Camera-type eye (tissue), 1 donor: ENCODE measurements at places on chromosomes 12 and 14. TPM values are rescaled to one million over a fixed set of nuclear protein-coding genes. Genes with fewer than 3 reads are reported as not detected.

MORN3 gene
- total RNA-seq, result 0.99 TPM

MFAP5 gene
- 96.9 TPM for total RNA-seq

OAS1 gene
- 5.7 TPM for total RNA-seq

AVPR1A gene
- total RNA-seq, result 25.7 TPM

CCDC196 gene
- not detected for total RNA-seq

GLIPR1L1 gene
- total RNA-seq, result not detected

RASSF3 gene
- total RNA-seq, result 22.7 TPM

HHIPL1 gene
- 11.6 TPM for total RNA-seq

FAM222A gene
- total RNA-seq, result 25.1 TPM

DNAI7 gene
- total RNA-seq, result 7.8 TPM

GPR65 gene
- 0.66 TPM for total RNA-seq

MMP14 gene
- 148 TPM for total RNA-seq

CPNE8 gene
- 20.8 TPM for total RNA-seq

KIF26A gene
- total RNA-seq, result 31.3 TPM

GLI1 gene
- total RNA-seq, result 7.1 TPM

TMEM229B gene
- 7.0 TPM for total RNA-seq

SLC24A4 gene
- 8.5 TPM for total RNA-seq
